Stimulated activated effector memory CD8-positive, alpha-beta T cell treated with anti-CD3 and anti-CD28 coated beads, Interleukin-12 subunit alpha, Interleukin-12 subunit beta, amount 100 ng/mL, for 72 hours (primary cell): ENCODE measurements at places on chromosomes 3 and 15.
A peak's percentile ranks its signal among the peaks of the same experiment; 100 is the strongest.

GRCh38 chr3:88105325-88105724, 44.4 kb upstream of the C3orf38 start:
- no peak for DNase-seq

GRCh38 chr3:43477600-43477999, 144.2 kb downstream of the ANO10 start:
- DNase-seq = peak; percentile 65

GRCh38 chr3:31043184-31043819, 148.8 kb upstream of the GADL1 start:
- no peak for DNase-seq

DNA sequence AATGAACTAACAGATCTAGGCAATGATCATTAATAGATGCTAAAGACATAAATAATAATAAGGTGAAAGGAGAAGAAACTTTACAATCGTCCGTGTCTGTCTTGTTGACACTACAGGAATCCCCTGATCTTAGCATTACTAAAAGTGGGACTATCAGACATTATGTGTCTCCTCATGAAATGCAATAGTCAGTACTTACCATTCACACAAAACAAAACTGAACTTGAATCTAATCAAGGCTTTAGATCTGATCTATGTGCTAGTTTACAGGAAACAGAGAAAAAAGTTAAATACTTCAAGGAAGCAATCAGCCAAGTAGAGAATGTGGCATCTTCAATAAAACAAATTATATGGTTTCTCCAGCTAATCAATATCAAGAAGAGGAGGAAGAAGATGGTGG, 73.7 kb downstream of the PIK3CB start:
- no peak for DNase-seq

DNA sequence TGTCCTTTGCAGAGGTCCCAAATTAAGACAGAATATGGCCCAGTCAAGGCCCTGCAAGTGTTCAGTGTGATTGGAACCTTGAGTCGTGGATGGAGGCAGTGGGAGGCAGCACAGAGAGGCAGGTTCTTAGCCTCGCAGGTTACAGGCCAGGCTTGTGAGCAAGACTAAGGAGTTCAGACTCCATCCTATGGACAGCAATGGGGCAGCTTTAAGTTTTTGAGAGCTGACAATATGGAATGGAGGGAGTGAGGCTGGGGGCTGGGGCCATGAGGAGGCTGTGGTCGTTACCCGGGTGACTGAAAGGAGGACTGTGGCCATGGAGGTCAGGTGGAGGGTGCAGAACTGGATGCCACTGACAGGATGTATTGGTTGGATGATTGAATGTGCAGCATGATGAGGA, 74.1 kb upstream of the PRR23C start:
- no peak for DNase-seq

DNA sequence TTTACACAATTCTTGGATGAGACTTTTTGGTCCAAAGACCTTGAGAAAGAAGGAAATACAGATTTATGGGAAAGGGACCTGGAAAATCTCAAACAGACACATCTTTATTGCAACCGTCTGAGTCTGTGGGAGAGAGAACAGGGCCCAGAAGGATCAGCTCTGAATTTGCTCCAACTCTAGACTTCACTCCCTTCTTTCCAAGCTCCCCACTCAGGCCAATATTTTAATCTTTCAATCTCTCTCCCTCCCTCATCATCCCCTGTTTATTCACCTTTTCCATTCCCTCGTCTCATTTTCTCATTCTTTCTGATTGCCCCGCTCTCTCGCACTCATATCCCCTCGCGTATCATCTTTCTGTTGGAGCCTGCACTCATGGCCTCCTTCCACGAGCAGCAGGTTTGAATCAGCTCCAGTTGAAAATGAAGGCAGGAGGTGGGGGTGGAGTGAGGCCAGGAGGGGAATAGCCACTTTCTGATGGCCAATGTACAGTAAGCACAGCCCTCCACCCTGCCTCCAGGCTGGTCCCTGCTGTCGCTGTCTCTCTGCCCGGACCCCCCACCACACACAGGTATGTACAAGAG, 63.6 kb upstream of the BOC start:
- no peak for DNase-seq

DNA sequence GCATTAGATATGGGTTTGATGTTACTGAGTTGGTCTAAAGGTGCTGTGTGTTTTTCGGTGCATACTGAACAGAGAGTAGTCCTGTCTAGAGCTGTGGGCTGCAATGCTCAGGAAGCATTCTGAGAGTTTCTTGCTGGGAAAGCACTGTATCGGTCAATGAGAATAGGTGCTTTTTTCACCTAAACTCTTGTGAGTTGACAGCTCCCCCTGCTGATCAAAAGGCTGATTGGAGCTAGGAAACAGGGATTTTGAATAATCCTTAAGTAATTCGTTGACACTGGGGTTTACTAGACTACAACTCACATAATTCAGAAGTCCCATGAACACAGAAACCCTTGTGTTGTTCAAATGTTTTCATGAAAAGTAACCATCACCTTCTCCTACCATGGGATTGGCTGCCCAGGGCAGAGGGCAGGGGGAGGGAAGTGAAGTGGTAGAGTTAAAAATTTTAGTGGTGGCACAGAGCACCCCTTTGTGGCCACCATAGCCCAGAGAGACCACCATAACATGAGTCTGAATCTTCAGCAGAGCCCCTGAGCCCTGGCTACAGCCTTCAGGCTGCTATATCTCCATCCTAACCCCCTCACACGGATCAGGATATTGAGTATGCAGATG, 13.0 kb upstream of the MANF start:
- peak; percentile 72 for DNase-seq
